ENCODE measurements at places on chromosomes 5 and 9.

GRCh38 chr5:180084638-180085561 lies 13.3 kb upstream of the RNF130 start:
- peak; percentile 57 for DNase-seq

DNA sequence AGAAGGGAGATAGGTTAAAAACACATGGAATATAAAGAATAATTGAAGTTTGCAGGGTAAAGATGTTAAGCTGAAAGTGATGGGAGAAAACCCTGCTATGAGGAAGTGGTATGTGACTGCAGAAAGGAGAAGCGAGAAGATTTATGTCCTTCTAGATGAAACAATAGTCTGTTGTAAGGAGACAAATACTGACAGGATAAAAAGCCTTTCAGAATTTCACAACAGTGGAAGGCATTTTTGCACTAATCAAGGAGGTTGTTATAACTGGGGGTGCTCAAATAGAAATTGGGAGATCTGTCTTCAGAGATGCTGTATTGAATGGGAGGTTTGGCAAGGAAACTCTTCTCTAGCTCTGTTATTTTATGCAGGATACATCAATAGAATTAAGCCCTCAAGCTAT lies 69.6 kb downstream of the NMUR2 start:
- DNase-seq = no peak

DNA sequence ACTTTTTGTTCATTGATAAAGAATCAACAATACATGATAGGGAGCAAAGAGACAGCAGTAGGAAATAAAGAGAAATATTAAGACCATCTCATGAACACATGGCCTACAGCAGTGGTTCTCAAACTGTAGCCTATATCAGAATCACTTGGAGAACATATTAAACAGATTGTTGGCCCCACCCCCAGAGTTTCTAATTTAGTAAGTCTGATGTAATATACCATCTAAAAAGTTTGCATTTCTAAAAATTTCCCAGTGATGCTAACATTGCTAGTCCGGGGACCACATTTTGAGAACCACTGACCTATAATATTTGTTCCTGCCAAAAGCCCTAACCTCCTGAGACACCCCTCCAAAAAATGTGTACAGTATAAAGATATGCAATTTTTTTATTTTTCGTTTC lies 306.2 kb upstream of the NREP start:
- no peak for DNase-seq

DNA sequence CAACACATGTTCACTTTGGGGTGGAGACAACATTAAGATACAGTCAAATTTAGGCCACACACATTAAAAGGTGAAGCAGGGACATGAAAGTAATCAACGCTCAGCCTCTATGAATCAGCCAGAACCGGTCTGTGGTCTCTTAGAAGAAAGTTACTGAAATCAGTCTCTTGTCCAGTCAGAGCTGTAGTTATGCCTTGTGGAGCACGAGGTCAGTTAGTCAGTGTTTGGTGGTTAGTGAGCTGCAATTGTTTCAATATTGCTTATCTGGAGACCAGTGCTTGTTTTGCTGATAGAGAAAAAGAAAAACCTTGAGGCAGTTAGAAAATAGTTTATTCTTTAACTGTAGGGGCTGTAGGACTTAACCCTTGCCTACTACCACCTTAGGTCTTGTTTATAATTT lies 157.8 kb upstream of the RASEF start:
- DNase-seq = no peak

DNA sequence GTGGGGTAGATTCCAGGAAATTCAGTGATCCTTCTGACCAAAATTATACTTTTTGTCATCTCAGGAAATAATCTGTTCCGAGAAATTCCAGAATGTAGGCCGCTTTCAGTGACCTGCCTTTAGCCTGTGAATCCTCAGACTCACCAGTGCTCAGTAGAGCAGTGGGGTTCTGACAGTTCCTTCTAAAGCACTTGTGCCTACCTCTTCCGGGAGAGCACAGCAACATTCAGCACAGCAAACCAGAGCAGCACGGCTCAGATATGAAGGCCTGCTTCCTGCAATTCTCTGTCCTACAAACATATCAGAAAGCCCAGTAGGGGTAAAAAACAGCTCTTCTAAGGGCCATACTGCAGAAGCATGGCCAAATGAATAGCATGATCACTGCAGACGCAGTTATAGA lies 15.0 kb downstream of the FANCC start:
- DNase-seq = no peak

GRCh38 chr9:72661401-72662135 lies 140.2 kb downstream of the TMC1 start:
- no peak for DNase-seq
